ENCODE measurements at places on chromosomes 5 and 9.

DNA sequence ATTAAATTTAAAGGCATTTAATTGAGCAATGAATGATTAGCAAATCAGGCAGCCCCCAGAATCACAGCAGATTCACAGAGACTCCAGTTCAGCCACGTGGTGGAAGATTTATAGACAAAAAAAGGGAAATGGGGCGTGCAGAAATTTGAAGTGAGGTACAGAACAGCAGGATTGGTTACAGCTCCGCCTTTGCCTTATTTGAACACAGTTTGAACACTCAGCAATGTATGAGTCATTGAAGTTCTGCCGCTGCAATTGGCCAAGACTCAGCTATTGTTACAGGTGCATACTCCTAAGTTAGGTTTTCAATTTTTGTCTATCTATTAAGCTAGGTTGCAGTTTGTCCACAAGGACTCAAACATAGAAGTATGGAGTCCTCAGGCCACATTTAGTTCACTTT is 157.7 kb upstream of the SLC12A2 start:
- DNase-seq = no peak

GRCh38 chr9:96496368-96497116 is 46.6 kb downstream of the HABP4 start:
- DNase-seq = no peak

GRCh38 chr9:129962451-129962864 is 80.5 kb downstream of the FNBP1 start:
- peak; percentile 6 for DNase-seq

DNA sequence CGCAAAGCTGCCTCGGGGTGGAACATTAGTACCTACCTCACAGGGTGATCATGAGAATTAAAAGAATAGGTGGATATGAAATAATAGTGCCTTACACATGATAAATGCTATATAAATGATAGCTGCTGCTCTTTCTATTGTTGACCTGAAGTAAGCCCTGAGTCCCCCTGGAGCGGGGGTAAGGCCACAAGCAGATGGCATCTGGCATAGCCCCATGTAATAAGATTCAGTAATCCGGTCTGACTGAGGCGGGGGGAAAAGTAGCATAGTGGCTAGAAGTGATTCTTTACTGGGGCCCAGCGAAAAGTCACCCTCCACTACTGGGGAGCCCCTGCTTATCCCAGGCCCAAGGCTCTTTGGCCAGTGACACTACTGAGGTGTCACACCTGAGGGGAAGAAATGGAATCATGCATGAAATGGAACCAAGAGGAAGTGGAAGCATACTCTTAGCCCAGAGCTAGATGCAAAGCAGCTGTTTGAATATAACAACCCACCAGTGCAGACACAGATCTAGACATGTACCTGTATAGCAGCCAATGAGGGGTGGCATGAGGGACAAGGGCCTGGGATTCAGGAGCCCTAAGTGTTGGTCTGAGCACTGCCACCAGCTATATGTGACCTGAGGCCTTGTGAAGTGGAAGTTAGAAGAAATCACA is 16.1 kb upstream of the FGFR4 start:
- no peak for DNase-seq

- peak; percentile 58 for DNase-seq
These were observed 70.6 kb downstream of the SPIN1 start for GRCh38 chr9:88458716-88459465.

DNA sequence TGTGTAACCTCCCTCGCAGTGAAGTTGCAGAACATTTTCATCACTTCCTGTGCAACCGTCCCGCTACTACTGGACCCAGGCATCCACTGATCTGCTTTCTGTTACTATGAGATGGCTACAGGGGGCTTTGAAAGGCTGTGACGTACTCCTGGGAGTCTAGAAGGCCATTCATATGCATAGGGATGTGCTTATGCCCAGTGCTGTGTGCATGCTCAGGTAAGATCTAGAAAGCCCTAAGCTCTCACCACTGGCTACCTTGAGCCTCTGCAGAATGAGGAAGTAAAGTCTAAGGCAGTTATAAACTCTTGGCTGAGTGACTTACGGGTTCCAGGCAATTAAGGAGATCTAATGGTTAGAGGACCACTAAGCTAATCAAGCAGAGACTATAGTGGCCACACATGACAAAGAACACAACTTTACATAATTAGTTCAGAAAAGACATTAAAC is 11.8 kb downstream of the HNRNPAB start:
- no peak for DNase-seq

DNA sequence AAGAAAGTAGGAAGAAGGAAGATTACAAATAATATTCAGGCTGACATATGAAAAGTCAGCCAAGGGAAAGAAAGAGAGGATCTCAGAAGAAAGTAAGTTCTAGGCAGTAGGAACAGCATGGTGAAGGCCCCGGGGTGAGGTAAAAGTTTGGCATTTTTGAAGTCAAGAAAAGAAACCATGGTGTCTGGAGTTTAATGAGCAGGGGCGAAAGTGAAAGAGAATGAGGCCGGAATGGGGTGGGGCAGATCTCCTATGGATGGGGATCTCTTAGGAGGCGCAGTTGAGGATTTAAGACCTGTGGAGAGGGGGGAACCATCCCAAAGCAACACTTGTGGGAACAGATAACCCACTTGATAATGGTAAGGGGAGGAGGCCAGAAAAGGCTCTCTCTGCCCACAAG is 42.3 kb upstream of the SMAD5 start:
- no peak for DNase-seq

DNA sequence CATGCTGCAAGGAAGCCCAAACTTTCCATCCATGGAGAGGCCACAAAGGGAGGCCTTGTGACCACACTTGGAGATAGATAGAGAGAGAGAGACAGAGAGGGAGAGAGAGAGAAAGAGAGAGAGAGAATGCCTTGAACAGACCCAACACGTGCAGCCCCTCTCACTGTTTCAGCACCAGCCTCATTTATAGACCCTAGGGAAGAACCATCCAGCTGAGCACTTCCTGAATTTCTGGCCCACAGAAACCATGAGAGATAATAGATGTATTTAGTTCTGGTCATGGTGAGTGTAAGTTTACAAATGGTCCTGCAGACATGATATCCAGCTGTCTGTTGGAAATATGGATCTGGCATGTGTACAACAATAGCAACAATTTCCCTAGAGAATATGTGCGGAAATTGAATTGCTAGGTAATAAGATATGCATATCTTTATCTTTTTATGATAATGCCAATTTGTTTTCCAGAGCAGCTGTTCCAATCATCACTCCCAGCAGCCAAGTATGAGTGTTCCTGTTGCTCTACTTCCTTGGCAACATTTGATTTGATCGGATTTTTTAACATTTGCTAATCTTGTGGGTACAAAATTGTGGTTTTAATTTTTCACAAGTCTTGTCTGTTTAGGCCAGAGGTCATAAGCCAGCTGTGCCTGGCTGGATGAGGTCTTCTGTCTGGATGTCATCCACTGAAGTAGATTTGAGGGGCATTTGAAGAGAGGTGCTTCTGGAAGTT is 217.3 kb upstream of the IL12B start:
- DNase-seq = peak; percentile 98

DNA sequence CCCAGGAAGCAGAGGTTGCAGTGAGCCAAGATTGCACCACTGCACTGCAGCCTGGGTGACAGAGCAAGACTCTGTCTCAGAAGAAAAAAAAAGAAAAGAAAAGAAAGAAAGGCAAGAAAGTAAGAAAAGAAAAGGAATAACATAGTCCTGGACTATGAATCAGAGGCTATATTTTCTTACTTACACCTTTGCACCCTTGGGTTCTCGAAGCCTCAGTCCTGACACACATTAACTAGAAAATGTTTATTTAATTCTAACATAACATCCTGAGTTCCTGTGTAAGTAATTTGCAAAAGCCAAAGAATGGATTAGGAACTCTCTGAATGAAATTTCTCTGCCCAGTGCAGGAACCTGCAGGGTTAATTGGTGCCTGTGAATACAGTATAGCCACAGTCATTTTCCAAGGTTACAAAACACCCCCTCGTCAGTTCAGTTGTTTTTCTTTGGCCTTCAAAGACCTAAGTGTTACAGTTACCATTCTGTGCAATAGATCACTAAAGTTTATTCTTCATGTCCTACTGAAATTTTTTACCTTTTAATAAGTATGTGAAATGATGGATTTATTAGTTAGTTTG is 147.6 kb downstream of the SV2C start:
- no peak for DNase-seq

DNA sequence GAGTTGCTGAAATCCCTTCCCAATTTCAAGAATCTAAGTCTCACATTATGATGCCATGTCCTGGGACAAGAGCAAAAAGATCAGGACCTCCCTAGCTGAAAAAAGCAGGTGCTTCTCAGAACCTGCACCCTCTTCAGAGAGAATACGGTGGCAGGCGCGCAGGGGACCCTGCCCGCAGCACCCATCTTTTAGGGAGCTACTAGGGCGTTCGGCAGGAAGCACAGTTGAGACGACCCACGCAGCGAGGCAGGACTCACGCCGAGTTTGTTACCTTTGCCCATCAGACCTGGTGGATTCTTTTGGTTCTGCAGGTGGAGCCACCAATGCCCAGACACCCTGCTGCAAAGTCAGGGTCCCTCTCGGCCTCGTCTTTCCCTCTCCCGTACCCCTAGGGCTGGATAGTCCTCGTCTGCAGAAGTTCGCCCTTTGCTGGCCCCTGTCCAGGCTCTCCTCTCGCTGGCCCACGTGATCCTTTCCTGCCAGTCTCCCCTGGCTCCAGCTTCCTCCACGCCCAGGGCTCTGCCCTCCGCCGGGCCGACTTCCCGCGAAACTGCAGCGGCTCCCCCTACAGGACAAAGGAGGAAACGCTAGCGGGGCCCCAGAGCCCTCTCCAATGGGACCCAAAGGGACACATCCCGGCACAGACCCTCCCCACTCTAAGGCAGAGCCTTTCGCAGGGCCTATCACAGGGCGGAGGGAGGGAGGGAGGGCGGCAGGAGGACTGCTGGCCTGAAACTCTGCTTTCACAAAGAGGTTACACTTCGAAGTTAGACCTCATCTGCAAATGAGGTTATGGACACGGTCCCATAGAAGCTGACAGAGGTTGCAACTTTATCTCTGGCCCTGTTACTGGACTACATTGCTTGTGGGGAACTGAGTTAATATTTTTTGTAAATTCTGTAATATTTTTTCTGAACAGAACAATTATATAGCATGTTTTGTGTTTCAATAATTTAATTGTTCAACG is 28.8 kb downstream of the TMEM174 start:
- DNase-seq = peak; percentile 53

DNA sequence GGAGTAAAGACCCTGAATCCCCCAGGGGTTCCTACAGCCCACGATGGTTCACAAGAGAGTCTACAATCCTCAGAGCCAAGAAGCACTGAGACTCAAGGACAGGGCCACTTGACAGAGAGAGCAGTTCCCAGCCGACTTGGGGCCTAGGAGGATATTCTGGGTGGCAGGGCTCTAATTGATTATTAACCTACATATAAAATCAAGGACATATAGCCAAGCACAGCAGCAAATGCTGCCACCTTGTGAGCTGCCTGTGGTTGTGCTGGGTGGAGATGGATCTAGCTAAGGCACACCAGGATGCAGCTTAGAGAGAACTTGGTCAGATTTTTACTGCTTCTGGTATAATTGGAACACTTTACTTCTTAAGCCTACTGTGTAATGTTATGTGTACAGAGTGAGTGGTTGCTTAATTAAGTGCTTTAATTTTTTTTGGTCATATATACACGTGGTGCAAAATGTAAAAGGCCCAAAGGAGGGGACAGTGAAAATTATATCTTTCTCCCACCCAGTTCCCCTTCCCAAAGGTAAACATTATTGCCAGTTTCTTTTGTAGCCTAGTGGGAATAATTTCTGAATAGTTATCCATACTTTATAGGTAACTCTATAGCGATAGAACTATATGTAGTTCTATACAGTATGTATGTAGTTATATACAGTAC is 78.8 kb downstream of the F2RL2 start:
- DNase-seq = peak; percentile 7

GRCh38 chr9:133880136-133880535 is 112.0 kb downstream of the VAV2 start:
- DNase-seq = no peak

GRCh38 chr9:136155576-136155975 is 36.9 kb upstream of the TMEM250 start:
- DNase-seq = no peak

DNA sequence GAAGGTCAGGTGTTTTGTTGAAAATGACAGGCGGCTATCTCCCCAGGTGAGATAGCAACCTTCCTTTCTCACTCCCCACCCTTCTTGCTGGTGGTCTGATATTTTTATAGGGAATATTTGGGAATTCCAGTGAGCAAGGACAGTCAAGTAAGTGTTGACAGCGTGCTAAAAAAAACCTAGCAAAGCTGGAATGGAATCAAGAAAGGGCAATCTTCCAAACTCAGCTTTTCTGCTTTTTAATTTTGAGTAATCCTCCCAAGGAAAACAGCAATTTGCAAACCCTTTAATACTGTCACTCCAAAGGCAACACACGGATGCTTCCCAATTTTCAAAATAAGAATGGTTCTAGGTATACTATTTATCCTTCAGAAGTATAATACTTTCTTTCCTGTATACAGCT is 143.7 kb upstream of the PCA3 start:
- no peak for DNase-seq

DNA sequence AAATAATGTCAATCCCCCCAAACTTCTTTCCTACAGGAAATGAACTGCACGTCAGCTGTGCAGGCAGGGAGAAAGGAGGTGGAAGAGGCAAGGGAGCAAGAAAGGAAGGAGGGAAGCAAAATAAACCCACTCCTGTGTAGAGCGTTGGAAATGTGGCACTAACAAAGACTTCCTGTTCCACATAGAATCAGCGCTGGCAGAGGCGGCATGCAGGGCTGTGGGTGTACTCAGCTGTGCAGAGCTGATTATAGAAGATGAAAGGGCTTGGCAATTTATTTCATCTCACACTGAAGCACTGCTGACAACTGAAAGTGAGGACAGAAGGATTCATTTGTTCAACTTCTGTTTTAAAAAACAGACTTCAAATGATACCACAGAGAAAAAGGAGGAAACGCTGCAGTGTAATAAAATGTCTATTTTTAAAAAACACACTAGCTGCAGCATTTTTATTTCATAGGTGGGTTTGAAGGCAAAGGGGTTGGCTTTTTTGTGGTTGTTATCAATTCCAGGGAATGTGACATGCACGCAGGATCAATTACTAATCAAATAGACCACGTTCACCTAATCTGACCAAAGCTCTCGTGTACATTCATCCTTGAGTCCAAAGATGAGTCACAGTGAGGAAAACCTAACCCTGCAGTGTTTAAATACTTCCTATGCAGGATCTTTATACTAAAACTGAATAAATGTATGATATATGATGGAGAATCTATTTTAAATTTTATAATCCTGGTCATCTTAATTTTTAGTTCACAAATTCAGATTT is 583.5 kb downstream of the ZNF608 start:
- peak; percentile 36 for DNase-seq

GRCh38 chr5:39658866-39659265 is 234.1 kb upstream of the DAB2 start:
- no peak for DNase-seq

DNA sequence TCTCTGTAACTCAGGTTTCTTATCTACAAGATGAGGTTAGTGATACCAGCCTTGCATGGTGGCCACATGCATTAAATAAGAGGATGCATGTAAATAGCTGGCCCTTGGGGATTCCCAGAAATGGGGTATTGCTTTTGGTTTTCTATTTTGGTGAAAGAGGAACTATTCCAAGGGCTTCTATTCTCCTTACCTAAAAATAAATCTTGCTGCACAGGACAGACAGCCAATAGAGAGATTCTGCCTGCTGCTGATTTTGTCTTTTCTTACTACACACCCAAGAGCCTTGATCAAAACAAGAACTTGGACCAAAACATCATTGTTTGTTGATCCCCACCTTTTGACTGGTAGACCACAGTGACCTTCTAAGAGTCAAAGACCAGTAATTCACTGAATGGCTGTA is 161.8 kb downstream of the PJA2 start:
- no peak for DNase-seq

- no peak for DNase-seq
These were observed 41.6 kb upstream of the ZNF300 start for GRCh38 chr5:150946351-150946905.
